ENCODE measurements at places on chromosomes 3 and 15.

DNA sequence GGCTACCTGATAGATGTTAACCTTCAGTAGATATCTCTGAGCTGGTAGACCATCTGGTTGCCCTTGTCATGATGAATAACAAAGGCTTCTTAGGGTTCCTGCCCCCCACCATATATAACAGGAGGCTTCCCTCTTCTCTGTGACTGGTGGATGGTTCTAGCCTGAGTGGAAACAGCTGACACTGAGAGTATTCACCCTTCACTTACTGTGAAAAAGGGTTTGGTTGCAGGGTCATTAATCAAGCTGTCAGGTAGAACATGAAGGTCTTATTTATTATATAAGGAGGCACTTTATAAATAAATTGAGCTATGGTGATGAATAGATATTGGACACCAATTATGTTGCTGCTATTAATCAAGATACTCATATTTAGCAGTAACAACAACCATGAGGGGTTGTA lies 58.6 kb downstream of the CACNA2D3 start:
- no peak for DNase-seq

DNA sequence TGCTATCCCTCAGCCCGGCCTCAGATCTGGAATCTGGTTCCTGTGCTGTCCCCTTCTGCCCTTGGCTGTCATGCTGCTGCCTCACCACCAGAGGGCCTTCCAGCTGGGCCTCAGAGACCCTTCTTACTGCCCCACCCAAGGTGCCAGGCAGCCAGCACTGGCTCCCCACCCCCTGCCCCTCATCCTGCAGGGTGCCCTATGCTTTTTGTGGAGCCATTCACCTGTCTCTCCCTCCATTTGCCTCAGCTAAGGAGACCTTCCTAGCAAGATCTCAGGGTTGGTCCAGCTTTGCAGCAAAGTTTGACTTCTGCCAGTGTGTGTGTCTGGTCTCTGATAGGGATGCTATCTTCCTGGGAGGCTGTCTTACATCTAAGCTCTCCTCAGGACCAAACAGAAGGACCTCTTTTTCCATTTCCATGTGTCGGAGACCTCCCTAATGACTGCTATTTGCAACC lies 1.9 kb upstream of the VWA5B2 start:
- DNase-seq: no peak

- DNase-seq: no peak
Observed at GRCh38 chr15:95265419-95265997, 1034.1 kb downstream of the MCTP2 start.

- DNase-seq: no peak
Observed at GRCh38 chr15:45150481-45150880, 20.7 kb downstream of the DUOX1 start.

DNA sequence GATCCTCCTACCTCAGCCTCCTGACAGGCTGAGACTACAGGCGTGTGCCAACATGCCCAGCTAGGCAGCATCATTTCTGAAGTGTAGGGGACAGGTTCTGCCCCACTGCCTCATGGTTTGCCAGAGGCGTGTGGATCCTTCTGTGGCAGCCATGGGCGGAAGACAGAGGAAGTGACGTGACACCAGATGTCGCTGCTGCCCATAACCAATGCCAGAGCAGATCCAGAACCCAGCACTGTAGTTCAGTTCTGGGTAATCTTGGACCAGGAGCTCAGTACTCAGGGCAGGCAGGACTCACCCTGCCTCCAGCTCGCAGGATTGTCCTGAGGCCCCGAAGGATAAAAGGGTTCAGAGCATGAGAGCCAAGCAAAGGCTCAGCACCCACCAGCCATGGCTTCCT lies 8.2 kb downstream of the RBPMS2 start:
- DNase-seq: no peak

DNA sequence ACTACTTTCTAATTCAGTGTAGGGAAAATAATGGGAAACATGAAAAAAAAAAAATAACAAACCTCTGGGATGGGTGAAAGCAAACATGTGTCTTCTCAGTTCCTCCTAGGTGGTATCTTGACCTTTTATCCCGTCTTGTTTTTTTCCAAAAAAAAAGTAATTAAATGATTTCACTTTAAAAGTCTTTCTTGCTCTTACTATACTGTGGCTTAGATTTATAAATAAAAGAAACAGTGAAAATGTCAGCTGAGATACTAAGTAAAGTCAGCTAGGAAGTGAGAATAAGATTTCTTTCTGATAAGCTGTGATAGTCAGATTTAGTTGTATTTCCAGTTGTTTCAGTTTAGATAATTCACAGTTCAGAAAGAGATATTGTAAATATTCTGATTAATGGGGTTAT lies 37.4 kb downstream of the BBX start:
- no peak for DNase-seq

GRCh38 chr3:148884261-148884660 lies 19.2 kb downstream of the CPA3 start:
- no peak for DNase-seq

DNA sequence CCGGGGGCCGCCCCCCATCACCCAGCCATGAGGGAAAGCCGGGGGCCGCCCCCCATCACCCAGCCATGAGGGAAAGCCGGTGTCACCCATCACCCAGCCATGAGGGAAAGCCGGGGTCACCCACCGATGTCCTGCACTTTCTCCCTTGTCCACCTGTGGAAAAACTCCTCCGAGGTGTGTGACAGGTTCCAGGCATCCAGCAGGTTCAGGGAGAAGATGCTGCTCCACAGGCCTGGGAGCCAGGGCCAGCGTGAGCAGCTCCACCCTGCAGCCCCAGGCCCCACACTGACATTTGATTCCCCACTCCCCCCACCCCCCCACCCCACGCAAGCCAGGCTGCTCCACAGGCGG lies 15.5 kb upstream of the EHD4 start:
- no peak for DNase-seq

DNA sequence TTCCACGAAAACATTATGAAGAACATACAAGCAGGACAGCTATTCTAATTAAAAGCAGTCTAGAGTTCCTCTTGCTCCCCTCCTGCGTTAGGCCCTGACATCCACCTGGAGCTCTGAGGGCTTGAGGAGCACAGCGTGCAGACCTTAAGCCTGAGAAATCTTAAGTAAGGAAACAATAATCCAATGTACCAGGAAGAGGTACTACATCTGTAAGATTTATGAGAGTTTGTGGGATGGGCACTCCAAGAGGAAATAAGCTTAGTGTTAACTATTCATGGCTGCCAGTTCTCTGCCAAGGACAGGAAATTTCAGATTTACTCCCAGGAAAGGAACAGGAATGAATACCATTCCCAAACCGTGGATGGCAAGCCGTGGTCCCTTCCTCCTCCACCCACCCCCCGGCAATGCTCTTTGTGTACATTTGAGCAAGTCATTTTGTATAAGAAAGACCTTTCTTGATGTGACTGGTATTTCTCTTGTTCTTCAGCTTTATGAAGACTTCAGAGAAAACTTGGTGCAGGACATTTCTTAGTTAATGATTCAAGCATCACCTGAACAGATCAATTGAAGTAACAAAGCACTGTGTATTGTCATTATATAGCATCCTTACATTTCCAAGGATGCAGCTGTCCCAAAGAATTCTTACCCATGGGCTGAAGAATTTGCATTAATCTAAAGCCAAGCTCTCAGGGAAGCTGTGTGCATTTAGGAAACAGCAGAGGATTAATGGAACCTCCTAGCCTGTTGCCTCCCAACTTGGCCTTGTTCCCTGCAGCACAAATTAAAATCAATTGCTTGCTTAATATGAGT lies 28.8 kb upstream of the VILL start:
- no peak for DNase-seq

DNA sequence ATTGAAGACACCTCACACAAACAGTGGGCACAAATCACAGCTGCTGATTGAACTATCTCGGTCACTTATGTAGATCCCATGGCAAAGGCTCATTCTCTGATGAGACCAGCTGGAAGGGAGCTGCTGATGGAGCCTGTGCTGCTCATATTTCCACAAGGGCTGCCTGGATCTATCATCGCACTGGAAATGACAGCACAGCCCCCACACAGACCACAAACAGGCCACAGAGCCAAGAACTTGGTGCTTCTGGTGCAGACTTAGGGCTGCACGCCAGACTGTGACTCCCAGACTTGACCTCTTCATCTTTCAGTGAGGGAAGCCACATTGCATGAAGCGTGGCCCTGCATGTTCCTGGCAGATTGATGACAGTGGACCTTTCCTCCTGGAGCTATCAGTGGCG lies 197.6 kb downstream of the MINAR1 start:
- DNase-seq: no peak

- DNase-seq: no peak
Observed at GRCh38 chr3:172259111-172259541, 189.1 kb downstream of the GHSR start.

GRCh38 chr3:24119321-24119751 lies 174.2 kb downstream of the NR1D2 start:
- no peak for DNase-seq

Data from mucosa of gallbladder (tissue), 1 donor.